ENCODE measurements at places on chromosomes 3 and 15.

DNA sequence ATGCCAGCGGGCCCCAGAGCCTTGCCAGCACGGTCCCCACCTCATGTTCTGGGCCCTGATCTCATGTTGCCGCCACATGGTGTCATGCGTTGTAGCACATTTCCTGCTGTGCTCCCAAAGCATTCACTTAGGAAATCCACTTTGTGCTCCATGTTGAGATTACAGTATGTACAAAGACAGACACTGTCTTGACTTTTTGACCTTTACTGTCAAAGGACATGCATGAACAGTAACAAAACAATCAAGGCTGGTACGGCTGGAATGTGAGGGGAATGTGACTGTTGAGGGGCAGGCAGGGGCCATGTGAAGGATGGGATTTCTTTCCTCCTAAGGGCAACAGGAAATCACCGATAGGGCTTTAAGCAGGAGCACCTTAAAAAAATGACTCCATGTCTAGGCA is 53.3 kb upstream of the RPL32 start:
- DNase-seq, result no peak

GRCh38 chr3:143538577-143538981 is 309.7 kb downstream of the SLC9A9 start:
- DNase-seq, result no peak

- no peak for DNase-seq
These were observed 116.2 kb downstream of the MFSD1 start for GRCh38 chr3:158918008-158918407.

DNA sequence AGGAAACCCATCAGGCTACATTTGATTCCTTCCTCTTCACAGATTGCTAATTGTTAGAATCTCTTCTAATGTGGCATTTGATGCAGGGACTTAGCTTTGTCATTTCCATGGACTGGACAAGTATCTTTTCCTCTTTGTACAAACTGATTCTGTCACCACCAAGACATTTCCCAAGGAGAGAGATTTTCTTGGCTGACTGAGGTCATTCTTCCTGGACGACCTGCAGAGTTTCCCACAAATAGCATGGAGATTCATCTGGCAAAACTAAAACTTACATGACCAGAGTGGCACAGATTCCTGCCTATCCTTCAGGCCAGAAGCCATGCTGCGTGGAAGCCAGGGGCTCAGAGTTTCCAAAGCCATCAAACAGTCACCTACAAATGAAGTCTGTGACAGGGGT is 269.2 kb upstream of the LRTM1 start:
- no peak for DNase-seq

DNA sequence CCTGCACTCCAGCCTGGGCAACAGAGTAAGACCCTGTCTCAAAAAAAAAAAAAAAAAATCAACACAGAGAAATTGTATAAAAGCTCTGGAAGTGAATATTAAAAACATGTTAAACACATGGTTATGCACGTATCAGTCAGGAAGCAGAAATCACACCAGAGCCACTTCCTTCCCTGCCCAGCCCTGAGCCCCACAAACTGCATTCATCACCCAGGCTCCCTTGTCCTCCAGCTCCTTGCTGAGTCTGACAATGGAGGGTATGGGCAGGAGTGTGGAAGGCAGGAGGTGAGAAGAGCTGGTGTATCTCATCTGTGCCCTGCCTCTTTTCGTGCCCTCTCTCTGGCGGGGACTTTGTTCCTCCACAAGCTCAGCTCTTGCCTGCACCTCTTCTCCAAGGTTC is 12.1 kb upstream of the LOXL1 start:
- no peak for DNase-seq

Measured in activated T-helper 1 cell treated with Interleukin-2 at 50 U/mL for 16 hours (primary cell).